ENCODE measurements at places on chromosomes 2 and 18.

DNA sequence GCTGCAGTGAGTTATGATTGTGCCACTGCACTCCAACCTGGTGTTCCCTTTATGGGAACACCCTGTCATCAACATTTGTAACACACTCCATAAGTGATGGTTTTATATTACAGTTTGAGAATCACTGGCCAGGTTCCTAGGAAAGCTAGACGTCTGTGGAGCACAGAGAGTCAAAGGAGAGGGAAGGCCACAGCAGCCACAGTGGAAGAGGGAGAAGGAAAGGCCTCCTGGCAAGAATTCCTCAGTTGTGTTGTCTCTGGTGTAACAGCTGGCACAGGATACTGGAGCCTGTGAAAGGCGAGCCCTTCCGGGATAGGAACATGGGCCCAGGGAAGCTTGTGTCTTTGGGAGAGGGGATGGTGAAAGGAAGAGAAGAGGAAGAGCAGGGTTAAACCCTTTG lies 360.5 kb upstream of the PIK3C3 start:
- no peak for DNase-seq

- DNase-seq: no peak
These were observed 325.5 kb upstream of the MEIS1 start for GRCh38 chr2:66109419-66109818.

DNA sequence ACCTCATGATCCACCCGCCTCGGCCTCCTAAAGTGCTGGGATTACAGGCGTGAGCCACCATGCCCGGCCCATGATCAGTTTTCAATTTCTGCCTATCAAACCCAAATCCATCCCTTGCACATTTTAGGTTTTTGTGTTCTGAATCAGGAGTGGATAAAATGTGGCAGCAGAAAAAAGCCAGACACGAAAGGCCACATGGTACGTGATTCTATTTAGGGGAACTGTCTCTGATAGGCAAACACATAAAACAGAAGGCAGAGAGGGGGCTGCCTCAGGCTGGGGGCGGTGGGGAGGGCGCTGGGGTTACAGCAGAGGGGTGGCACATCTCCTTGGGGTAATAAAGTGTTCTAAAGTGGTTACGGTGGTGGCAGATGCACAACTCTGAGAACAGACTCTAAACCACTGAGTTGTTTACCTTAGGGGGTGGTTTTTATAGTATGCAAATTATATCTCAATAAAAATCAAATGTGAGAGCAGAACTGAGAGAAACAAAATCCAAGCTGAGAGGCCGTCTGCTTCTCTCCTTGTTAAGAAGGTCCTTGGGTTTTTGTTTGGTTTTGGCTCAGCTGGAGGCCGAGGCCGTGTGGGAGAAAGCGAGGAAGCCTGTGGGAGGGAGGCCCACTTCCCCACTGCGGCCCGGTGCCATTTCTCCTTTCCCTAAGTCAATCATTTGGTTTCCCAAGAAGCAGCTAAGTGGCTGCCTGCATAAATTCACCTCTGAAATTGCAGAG lies 78.0 kb downstream of the SOWAHC start:
- DNase-seq: no peak

GRCh38 chr2:119929537-119929936 lies 83.3 kb upstream of the EPB41L5 start:
- DNase-seq: peak; percentile 4

GRCh38 chr2:1421731-1422130 lies 8.5 kb downstream of the TPO start:
- no peak for DNase-seq

- no peak for DNase-seq
These were observed 38.9 kb downstream of the METAP1D start for GRCh38 chr2:172038604-172039003.

DNA sequence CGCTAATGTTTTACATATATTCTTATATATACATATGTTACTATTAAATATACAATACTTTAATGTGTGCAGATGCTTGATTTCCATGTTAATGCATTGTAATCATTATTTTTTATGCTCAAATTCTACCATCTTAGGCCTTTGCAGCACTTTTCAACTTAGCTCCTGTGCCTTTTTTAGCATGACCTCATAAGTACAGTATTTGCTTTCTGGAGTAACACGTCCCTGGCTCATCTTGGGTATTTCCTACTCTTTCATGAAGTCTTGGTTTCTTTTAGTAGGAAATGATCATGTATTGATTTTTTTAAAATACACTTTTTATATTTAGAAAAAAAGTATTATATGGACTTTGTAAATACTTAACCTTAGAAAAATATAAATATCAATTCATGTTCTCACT lies 36.5 kb downstream of the CAB39 start:
- DNase-seq: no peak

- no peak for DNase-seq
These were observed 9.3 kb upstream of the MTERF4 start for GRCh38 chr2:241111440-241111805.

DNA sequence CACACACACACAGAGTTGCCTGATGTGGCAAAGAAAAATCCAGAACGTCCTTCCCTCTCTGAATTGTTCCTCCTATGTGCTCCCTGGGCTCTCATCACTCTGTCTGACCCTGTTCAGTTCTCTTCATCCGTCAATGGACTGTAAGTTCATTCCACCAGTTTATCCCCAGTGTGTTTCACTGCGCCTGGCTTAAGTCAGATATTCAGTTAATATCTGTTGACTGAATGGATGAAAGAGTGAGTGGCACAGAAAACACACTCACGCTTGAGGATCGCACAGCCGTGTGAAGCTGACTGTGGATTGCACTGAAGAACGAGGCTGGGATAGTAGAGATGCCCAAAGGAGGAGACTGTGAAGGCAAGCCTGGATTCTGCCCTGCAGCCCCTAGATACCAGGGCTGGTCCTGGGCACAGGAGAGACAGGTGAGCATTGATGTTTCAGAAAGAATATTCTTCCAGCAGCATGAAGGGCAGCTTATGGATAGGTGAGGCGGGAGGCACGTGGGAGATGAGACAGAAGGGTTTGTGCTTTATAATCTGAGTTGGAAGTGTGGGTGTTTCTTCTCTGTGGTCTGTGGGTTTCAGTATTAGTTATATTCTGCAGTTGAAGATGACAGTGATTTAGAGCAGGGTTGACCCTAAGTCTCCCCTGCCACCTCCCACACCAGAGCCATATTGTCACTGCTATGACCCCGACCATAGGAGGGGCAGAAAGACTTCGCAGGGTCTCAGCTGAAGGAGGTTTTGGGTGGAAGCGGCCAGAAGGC lies 129.9 kb downstream of the SOCS6 start:
- no peak for DNase-seq

- DNase-seq: no peak
These were observed 108.1 kb downstream of the CTIF start for GRCh38 chr18:48646976-48647375.

GRCh38 chr2:144041612-144042011 lies 478.3 kb downstream of the ZEB2 start:
- no peak for DNase-seq

- DNase-seq: no peak
These were observed 72.6 kb downstream of the ZNF532 start for GRCh38 chr18:58937071-58937886.

GRCh38 chr2:190352668-190353536 lies 9.5 kb downstream of the INPP1 start:
- DNase-seq: no peak

DNA sequence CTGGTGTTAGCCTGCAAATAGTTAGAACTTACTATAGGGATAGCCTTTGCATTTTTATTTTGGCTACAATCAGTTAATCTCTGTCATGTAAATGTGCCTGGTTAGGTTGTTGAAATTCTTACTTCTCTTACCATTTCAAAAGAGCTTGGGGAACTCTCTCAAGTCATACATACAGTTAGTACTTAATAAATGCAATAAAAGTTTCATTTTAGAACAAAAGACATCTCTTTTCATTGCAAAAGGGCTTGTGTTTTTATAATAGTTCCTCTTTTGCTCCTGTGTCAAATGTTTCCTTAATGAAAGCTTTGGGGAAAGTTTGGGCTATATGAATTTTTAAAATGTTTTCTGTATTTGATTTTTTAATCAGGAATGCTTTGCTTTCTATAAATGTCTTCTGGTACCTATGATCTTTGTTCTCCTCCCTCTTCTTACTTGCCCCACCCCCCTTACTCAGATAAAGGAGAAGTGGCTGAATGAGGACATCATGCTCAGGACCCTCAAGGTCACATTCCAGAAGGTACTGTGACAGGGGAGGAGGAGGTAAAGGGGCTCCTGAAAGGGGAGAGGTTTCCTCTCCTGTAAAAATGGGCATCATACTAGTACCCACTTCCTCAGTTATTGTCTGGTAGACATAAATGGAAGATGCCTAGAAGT lies 13.6 kb downstream of the PTPN18 start:
- DNase-seq: no peak

DNA sequence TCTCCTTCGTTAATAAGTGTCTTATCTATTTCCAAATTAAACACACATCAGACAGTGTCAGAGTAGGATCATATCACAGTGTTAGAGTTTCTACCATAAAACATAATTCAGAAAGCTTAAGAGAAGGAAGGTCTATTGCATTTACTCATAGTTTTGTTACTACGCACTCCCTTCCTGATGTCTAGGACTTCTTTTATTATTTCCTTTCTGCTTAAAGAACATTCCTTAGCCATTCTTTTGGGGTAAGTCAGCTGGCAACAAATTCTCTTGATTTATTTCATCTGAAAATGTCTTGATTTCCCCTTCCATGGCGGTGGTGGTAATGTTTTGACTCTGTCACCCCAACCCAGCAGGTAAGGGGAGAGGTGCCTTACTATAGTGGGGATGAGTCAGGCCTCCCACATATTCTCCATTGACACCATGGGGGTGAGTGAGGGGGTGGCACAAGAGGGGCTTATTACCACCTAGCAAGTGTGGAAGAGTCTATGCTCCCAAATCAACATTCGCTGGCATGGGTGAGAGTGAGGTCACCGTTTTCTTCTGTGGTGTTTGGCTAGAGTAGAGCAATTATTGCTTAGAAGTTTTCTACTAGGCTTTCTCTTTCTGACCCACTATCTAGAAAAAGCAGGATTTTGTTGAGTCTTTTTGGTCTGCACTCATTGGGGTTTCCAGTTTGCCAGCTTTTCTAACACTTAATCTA lies 29.9 kb downstream of the ABCB11 start:
- DNase-seq: no peak

DNA sequence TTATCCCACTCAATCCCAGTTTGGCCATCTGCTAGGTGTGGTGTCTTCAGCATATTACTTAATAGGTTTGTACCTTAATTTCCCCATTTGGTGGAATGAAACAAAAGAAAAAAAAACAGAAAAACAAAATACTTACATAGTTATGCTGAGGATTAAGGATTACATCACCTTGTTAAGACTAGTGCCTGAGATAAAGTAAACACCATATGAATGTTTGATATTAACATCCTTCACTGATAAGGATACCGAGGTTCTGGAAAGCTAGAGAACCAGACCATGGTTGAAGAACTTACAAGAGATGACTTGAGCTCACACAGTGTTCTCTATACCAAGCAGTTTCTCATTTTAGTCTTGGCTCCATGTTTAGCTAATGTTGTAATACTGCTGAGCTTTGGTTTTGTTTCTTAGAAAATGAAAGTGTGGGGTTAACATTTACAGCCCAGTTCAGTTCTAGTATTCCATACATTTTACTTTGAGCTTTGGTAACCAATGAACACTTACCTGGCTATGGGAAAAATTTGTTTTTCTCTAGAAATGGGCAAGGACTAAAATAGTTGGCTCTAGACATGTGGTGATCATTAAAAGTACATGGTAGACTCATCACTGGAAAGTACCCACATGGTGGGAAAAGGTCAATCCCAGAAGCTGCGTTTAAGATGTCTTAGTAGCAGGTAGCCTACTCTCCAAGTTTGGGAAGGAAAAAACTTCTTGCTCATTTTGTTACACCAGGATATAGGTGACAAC lies 5.8 kb upstream of the GPD2 start:
- no peak for DNase-seq

DNA sequence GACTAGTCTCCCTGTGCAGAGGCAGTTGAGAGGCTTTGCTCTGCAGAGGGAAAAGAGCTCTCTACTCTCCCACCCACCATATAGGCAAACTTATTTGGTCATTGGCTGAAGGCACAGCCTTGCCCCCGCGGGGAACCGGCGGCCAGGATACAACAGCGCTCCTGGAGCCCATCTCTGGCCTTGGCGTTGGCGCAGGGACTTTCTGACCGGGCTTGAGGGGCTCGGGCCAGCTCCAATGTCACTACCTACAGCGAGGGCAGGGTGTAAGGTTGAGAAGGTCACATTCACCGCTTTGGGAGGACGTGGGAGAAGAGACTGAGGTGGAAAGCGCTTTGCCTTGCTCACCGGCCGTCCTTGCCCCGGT lies 2.2 kb downstream of the ONECUT2 start:
- DNase-seq: no peak

DNA sequence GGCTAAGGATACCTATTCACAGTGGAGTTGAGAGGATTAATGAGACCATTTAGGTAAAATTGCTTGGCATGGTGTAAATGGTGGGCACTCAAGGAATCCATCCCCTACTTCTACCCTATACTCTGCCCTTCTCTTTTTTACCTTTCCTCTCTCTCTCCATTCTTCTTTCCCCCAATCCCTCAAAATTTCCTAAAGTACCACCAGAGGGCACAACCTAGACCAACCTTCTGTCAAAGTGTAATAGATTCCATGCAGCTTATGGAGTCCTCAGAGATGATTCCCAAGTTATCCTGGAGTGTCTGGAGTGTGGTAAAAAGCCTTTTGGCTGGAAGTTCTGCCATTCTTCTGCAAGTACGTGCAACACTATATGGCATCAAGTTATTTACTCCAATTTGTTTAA lies 33.0 kb upstream of the CCDC195 start:
- no peak for DNase-seq

DNA sequence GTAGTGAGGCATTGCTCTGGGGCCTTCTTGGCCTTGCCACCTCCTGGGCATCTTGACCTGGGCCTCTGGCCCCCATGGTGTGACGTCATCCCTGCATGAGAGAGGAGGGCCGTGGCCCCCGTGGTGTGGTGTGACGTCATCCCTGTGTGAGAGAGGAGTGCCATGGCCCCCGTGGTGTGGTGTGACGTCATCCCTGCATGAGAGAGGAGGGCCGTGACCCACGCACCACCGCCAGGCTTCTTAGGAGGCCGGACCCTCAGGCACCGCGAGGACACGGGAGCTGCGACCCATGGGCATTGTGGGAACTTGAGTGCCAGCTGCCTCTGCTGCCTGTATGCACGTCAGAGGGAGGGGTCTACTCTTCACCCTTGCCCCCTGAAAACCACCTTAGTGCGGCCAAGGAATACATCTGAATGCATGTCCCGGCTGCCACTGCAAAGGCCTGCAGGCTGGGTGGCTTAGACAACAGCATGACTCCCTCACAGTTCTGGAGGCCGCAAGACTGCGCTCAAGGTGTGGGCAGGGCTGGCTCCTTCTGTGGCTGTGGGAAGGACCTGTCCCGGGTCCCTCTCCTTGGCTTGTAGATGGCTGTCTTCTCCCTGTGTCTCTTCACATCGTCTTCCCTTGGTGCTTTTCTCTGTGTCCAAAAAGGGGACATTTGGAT lies 20.8 kb upstream of the OTOS start:
- no peak for DNase-seq

DNA sequence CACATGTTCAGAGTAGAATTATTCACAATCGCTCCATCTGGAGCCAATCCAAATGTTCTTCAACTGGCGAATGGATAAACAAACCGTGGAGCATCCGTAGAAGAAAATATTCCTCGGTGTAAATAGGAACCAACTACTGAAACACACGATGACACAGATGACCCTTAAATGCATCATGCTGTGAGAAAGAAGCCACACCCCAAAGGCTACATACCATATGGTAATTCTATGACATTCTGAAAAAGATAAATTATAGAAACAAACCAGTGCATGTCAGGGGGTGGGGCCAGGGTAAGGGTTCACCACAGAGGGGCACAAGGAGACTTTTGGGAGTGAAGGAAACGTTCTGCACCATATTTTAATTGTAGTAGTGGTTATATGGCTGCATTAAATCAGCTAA lies 312.2 kb upstream of the SMIM21 start:
- no peak for DNase-seq

GRCh38 chr2:127511090-127511695 lies 15.1 kb downstream of the IWS1 start:
- no peak for DNase-seq

Data from NK-92 treated with Interleukin-12 subunit alpha and Interleukin-12 subunit beta, amount 100 ng/mL, for 24 hours (cell line).